Hepatocyte (in vitro differentiated cells): ENCODE measurements at places on chromosomes 2 and 18.

DNA sequence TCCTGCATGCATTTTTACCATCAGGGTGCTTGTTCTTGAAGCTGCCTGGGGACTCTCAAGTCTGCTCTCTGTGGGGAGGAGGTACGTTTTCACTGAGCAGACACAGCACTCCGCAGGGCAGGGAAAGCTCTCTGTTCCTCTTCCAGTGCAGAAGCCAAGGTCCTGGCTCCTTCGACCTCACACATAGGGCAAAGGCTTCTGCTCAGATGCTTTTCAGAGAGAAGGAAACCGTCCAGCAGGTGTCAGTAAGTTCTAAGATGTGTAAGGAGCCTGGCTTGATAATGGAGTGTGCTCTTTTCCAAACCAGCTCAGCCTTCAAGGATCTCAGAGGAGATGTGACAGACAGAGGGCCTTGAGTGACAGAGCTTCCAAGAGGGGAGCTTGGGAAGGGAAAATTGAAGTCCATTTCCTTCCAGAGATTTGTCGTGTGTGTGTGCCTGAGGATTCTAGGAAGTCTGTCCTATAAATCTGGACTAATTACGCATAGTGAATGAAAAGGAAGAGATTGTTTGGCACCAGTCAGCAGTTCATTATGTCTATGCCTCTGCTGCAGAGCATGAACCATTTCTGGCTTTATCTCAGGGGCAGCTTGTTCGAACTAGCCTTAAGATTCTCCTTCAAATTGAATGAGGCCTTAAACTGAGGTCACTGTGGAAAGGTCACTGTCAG, 67.3 kb upstream of the UPP2 start:
- DNase-seq = peak; percentile 85

DNA sequence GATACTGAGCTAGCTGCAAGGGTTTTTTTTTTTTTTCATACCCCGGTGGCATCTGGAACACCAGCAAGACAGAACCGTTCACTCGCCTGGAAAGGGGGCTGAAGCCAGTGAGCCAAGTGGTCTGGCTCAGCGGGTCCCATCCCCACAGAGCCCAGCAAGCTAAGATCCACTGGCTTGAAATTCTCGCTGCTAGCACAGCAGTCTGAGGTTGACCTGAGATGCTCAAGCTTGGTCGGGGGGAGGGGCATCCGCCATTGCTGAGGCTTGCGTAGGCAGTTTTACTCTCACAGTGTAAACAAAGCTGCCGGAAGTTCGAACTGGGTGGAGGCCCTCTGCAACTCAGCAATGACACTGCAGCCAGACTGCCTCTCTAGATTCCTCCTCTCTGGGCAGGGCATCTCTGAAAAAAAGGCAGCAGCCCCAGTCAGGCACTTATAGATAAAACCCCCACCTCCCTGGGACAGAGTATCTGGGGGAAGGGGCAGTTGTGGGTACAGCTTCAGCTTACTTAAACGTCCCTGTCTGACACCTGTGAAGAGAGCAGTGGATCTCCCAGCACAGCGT, 5.1 kb upstream of the MIB1 start:
- peak; percentile 88 for DNase-seq

GRCh38 chr2:7849027-7849426, 832.8 kb upstream of the ID2 start:
- no peak for DNase-seq

DNA sequence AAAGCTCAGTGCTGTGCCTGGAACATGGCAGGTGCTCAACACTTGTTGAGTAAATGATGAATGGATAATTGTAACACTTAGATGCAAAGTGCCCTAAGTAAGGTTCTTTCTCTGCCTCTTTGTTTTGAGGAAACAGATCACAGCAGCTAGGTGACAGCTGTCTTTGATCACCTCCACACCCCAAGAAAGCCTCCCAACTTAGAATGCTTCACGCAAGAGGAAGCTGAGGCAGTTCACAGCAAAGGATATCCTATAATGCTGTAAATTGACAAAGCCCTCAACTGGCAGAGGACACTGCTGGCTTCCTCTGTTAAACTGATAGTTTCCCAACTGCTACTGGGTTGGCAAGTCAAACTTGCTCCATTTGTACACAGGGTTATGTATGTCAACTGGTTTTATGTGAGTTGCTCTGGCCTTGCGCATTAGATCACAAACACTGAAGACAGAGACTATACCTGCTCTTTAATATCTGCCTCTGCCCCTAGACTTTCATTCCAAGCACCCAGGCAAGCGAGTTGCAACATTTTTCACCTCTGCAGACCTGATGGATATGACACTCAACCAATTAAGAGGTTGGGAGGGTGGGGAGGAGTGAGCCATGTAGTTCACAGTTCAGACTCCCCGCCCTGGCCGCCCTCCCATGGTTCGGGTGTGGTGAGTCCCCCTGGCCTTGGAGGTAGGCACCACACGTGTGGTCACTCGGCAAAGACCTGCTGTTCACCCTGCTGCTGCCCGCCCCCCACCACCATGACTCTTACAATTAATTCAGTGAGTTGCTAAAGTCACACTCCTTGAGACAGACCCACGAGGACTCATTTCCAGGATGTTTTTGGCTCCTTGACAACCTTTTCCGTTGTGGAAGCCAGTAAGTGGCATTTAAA, 4.8 kb upstream of the MALL start:
- no peak for DNase-seq

DNA sequence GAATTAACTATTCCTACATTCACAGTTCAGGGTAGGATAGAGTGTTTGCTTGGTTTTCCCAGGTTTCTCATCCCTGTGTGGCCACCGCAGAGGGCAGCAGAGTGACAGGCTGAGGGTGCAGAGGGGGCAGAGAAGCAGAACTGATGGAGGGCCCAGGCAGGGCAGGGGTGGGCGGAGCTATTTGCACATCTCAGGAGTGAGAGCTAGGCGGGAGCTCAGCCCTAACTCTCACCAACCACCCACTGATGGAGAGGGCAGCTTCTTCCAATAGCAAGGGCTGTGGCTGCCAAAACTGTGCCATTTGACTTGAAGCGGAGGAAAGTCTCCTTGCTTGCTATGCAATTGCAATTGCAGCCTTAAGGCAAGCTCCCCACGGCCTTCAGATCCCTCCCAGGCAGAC, 12.0 kb upstream of the DARS1 start:
- DNase-seq = peak; percentile 34

DNA sequence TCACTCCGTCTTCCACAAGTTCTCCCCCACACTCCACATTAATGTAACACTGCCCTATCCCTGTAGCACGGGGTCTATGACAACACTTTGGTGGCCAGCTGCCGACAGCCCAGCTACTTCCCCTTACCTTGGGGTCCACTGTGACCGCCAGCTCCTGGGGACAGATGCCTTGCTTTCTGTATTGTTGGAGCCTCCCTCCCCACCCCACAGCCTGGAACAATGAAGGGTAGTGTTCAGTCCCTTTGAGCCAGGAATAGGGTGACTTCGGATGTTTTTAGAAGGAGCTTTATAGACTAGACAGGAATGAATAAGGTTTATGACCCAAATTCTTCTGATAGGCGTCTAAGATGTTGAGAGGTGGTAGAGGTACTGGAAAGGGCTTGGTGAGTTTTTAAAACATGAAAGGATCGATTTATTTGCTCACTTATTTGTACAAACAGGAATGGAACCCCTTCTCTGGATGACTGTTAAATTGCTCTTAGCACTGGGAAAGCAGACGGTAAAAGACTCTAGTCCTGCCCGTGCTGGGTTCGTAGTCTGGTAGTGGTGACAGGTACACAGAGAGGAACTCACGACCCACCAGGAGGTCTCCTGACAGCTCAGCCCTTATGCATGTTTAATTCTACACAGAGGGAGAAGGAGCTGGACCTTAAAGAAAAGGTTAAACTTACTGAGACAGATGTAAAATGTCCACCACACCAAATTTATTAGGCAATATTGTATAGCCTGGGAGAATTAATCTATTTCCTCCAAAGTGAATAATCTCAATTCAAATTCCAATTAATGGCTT, 90.9 kb downstream of the MYCN start:
- DNase-seq = no peak

- no peak for DNase-seq
Observed at GRCh38 chr2:127622561-127623387, 23.2 kb upstream of the GPR17 start.

- peak; percentile 3 for DNase-seq
Observed at GRCh38 chr2:233351423-233351822, 2.9 kb upstream of the DGKD start.

- no peak for DNase-seq
Observed at GRCh38 chr2:196322973-196323810, 151.8 kb upstream of the STK17B start.

DNA sequence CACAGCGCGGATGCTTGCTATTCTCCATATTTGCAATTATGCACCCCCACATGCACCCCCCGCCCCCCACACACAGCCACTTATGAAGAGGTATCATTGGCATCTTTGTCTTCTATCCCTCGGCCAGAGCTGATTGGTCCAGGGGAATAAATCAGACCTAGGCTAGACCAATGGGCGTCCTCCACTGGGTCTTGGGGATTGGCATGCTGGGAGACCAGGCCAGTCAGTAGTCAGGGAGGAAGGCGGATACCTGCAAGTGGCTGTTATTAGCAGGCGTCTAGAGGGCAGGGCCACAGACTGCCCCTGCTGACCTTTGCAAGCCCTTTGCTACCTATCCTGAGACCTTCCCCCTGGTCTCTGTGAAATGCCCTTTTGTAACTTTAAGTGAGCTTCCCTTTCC, 30.0 kb downstream of the ATOH8 start:
- DNase-seq = no peak

GRCh38 chr18:66645983-66646382, 42.1 kb upstream of the CDH19 start:
- DNase-seq = no peak

DNA sequence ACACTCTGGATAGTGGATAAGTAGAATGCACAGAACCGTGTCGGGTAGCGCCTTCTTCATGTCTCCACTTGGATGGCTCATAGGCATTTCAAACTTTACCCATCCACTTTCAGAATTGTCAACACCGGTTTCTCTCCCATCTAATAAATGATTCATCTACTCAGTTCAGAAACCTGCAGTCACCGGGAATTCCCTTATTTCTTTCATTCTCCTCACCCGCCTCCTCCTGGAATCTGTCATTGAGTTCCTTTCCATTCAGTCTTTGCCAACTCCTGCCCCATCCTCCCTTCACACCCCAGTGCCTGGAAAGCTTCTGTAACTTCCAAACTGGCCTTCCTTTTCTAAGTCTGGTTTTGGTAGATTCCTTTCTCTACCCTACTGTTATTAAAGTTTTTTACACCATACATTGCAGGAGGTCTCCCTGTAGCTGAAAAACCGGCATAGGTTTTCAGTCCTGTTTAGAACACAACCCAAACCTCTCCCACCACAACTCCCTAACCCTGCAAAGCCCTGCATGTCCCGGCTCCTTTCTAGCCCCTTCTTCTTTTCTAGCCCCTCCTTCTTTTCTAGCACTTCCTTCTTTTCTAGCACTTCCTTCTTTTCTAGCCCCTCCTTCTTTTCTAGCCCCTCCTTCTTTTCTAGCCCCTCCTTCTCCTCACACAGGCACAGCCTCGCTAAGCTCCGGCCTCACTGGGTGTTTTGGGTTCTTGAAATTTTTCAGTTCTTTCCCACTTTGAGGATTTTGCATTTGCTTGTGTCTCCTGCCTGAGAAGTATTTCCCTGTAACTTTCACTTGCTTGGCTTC, 133.9 kb upstream of the KLHL14 start:
- DNase-seq = no peak
